Fibroblast of skin of scalp (primary cell): ENCODE measurements at places on chromosomes 4 and X.

GRCh38 chr4:145755802-145756201 lies 75.9 kb downstream of the C4orf51 start:
- peak; percentile 13 for DNase-seq

GRCh38 chr4:119080721-119081541 lies 54.7 kb upstream of the MYOZ2 start:
- no peak for DNase-seq

DNA sequence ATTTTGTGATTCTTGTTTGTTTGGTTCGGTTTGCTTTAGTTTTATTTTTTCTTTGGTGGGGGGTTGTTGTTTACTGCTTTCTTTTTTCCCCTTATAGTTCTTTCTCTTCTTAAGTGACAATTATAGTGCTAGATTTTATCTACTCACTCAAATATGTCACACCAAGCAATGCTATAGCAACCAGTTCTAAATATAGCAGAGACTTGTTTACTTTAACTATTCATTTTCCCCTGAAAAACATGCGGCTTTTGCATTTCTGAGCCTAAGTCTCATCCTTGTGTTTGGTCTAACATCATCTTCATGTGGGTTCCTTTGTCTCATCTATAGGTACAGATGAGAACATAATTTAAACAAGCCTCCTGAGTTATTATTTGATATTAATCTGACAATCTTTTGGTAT lies 676.6 kb downstream of the FAT4 start:
- peak; percentile 41 for DNase-seq

DNA sequence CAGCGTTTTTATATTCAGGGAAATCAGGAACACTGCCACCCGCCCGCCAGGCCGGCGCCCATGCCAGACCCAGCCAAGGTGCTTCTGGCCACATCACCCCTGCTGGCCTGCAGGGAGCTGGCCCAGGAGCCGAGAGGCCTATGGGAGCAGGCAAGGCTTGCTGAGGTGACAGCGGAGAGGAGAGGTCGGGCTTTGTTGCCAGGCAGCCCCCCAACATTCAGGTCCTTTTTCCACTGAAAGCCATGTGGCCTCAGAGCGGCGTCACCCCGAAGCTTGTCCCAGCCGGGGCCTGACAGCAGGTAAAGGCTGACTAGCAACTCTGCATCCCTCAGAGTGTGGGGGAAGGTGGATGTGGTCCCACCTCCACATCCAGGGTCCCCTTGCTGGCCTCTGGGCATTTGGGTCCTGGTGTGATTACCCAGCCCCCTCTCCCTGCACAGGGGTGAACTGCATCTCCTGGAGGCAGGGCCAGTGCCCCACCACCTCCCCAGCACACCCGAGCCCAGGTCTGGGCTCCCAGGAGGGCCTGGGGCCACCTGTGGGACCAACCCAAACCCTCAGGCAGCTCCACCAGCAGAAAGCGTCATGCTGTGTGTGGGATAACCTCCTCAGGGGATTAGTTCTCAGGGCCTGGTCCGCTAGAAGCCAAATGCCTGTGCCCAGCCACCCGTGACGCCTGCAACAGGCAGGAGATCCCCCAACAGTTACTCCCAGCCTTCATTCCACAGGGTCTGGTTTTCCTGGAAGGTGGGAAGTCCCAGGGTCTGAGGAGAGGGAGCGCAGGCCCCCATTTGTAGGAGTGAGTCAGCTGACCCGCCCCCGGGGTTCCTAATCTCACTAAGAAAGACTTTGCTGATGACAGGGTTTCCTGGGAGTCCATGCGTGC lies at the start of gene PDE6B:
TSS of gene PDE6B (plus strand) at position 869 of the 886 bp plus-strand sequence. CDS start 54 bp downstream, outside the sequence.
- DNase-seq = no peak

GRCh38 chr4:111595456-111595855 lies 549.8 kb upstream of the FAM241A start:
- DNase-seq = no peak

- DNase-seq = no peak
Observed at GRCh38 chr4:8534611-8535010, 45.6 kb upstream of the GPR78 start.

GRCh38 chr4:78797777-78798284 lies 21.7 kb downstream of the BMP2K start:
- no peak for DNase-seq

DNA sequence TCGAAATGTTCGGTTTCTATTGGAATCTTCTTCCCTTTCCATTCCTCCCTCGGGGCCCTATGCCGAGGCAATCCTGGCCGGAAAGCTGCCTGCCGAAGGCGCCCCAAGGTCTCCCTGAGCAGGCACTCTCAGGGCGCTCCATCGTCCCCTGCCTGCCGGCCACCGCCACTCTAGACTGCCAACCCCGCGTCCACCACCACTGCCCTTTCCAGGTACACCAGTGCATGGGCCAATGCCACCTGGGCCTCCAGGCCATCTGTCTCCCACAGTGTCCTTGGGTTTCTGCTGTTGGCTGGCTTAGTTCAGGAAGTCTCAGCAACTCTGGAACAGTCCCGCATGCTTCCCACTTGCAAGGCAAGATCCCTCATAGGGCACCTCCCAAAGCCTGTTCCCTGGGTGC lies 14.6 kb downstream of the CTAG1A start:
- DNase-seq = no peak

GRCh38 chr4:6088950-6089349 lies 70.7 kb upstream of the C4orf50 start:
- no peak for DNase-seq

- DNase-seq = no peak
Observed at GRCh38 chrX:66918511-66918910, 279.6 kb upstream of the EDA2R start.

DNA sequence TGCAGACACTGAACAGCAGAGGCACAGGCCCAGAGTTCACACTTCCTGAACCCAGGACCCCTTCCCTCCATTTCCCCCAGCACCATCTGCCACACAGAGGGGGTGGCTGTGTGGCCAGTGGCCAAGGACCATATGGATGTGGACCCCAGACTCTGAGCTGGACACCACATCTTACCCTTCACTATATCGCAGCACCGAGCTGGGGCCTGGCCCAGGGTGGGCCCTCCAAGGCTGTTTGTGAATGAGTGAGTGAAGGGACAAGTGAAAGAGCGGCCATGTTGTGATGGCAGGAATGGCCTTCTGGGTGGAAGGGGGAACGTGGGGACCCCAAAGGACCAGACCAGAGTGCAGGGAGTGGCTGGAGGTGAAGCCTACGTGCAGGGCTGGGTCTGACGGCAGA lies 248.6 kb downstream of the AFAP1 start:
- DNase-seq = no peak

- no peak for DNase-seq
Observed at GRCh38 chrX:24774650-24775049, 80.9 kb downstream of the POLA1 start.

- no peak for DNase-seq
Observed at GRCh38 chr4:159052315-159052714, 50.6 kb upstream of the RAPGEF2 start.

- peak; percentile 61 for DNase-seq
Observed at GRCh38 chr4:182242787-182243186, 415 bp upstream of the TENM3 start.

DNA sequence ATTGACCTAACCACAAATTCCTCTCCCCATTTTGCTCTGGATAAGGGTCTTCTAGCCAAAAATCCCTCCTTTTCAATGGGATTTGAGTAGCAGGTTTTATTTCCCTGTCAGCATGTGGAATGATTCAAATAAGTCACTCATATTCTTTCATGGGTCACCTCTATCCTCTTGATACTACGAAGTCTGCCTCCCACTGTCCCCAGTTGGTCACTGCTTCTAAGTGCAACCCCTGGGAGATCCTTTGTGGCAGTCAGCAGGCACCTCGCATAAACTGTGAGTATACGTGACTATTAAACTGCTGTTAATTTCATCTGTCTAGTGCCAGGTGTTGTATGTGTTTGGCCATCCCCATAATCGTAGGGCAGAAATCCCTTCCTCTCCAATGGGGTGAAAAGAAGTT lies 1667.9 kb upstream of the PCDH7 start:
- DNase-seq = no peak

- no peak for DNase-seq
Observed at GRCh38 chrX:81263059-81263458, 61.2 kb downstream of the SH3BGRL start.

- DNase-seq = peak; percentile 21
Observed at GRCh38 chr4:78660559-78660958, 109.0 kb downstream of the ANXA3 start.

GRCh38 chr4:162116095-162116779 lies 47.6 kb downstream of the FSTL5 start:
- DNase-seq = no peak

DNA sequence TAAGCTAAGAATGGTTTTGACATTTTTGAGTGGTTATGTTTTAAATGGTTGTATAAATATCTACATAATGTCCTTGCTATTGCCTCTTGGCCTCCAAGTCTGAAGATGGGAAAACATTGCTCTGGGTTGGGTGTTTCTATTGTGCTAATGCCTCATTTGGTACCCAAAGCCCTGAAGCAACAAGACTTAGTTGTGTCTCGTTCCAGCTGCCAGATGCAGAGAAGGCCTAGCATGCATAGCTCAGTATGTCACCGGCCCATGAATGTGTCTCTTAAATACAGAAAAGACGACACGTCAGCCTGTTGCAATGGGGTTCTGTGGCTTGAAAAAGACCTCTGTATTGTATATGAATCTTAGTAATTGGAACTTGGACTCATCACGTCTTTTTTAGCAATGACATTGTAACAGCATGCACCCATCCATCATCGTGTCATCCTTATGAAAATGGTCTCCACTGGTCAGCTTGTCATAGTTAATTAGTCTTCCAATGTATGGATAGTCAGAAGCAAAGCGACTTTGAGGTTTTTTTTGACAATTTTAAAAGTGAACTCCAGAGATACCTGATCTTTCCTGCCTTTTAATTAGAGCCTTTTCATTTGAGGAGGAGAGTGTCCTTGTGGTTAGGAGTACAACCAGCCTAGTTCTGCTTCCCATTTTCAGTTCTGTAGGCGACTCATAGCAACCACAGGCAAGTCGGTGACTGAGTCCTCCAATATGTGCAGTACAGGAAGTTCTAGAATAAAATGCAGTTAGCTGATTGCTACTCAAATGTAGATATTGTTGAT lies 126.4 kb upstream of the GATB start:
- DNase-seq = no peak

DNA sequence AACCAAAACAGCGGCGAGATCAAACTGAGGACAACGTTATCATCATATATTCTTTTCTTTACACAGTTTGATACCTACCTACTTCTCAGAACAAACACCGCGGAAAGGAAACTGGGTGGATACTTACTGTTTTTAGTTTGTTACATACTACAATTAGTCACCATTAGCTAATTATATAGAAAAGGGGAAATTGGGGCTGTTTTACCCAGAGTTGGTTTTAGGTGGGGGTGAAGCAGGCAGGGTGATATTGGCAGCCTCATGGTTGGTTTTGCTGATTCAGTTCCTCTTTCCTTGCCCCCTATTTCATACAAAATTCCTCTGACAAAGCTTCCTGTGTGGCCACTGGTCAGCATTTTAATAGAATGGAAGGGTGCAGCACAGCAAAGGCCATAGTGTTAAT lies 77.8 kb downstream of the SORBS2 start:
- DNase-seq = no peak

DNA sequence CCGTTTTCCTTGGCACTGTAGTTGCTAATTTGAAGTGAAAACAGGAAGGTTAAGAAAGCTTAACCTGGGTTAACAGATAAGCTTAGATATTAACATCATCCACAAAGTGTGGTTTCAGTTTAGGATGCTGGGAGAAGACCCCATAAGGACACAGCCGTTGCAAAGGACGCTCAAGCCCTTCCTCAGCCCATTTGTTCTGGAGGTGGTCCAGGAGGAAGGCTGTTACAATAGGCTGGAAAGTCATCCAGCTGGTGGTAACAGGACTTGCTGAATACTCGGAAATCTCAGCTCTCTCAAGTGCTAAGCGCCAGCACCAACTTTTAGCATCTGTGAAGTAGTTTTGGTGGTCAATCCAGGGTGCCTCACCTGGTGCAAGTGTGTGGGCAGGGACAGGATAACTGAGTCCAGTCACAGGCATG lies 14.2 kb downstream of the CHST7 start:
- DNase-seq = no peak

- no peak for DNase-seq
Observed at GRCh38 chr4:87575408-87575807, 32.9 kb upstream of the DSPP start.

- no peak for DNase-seq
Observed at GRCh38 chr4:57193209-57193810, 83.1 kb upstream of the IGFBP7 start.

- DNase-seq = peak; percentile 60
Observed at GRCh38 chr4:153488006-153488891, 22.1 kb downstream of the TMEM131L start.

- no peak for DNase-seq
Observed at GRCh38 chr4:31974490-31975002, 1254.4 kb downstream of the PCDH7 start.

- DNase-seq = no peak
Observed at GRCh38 chr4:162557516-162558106, 393.8 kb upstream of the FSTL5 start.

GRCh38 chrX:106649523-106650428 lies 38.0 kb downstream of the RADX start:
- DNase-seq = no peak

DNA sequence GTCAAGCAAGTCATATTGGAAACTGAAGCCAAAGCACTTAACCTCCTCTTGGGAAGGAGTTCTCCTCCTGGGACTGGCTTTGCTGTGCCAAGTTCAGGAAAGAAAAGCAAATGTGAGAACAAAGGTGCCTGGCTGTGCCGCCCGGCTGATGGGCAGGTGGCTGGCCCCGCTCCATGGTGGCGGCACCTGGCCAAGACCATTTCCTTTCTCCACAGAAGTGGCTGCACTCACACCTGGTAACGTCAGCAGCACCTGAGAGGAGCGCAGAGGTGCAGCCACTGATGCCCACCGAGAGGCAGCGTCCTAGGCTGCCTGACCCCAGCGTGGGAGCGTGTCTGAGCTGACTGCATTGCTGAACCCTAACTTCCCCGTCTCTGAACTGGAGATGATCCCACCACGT lies 54.3 kb downstream of the DCTD start:
- DNase-seq = no peak

- DNase-seq = no peak
Observed at GRCh38 chr4:186712690-186713089, 11.0 kb downstream of the FAT1 start.

DNA sequence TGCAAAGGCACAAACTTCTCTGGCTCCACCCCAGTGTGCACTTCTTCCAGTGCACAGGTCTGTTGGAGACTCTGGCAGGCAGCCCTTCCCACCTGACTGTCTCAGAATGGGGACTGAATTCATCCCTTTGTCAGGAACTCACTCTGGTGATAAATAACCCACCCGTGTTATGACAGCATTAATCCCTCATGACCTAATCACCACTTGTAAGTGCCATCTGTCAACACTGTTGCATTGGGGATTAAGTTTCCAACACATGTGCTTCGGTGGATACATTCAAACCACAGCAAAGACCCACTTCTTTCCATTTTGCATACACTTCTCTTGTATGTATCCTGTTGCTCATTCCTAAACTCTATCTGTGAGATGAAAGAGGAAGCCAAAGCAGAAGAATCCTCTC lies 1002.9 kb upstream of the IGFBP7 start:
- DNase-seq = no peak

- DNase-seq = no peak
Observed at GRCh38 chrX:41909068-41909467, 14.3 kb downstream of the CASK start.

GRCh38 chr4:187019896-187020295 lies 296.2 kb upstream of the FAT1 start:
- no peak for DNase-seq
